ENCODE measurements at places on chromosomes 2 and 18. TPM values are rescaled to one million over a fixed set of nuclear protein-coding genes. Genes with fewer than 3 reads are reported as not detected.

POTEI gene
- total RNA-seq = not detected

SEMA4C gene
- total RNA-seq = 72.3 TPM

GRCh38 chr18:72180689-72181088, 363.5 kb downstream of the CBLN2 start:
- no peak overlapping the region for H3K4me3 ChIP-seq
- H3K4me1 ChIP-seq = no peaks in the 10 kb centered on the region
- no peaks in the 10 kb centered on the region for H3K27me3 ChIP-seq
- DNase-seq = no peak
- H3K36me3 ChIP-seq = no peaks in the 10 kb centered on the region
- H3K27ac ChIP-seq = no peak overlapping the region

DNA sequence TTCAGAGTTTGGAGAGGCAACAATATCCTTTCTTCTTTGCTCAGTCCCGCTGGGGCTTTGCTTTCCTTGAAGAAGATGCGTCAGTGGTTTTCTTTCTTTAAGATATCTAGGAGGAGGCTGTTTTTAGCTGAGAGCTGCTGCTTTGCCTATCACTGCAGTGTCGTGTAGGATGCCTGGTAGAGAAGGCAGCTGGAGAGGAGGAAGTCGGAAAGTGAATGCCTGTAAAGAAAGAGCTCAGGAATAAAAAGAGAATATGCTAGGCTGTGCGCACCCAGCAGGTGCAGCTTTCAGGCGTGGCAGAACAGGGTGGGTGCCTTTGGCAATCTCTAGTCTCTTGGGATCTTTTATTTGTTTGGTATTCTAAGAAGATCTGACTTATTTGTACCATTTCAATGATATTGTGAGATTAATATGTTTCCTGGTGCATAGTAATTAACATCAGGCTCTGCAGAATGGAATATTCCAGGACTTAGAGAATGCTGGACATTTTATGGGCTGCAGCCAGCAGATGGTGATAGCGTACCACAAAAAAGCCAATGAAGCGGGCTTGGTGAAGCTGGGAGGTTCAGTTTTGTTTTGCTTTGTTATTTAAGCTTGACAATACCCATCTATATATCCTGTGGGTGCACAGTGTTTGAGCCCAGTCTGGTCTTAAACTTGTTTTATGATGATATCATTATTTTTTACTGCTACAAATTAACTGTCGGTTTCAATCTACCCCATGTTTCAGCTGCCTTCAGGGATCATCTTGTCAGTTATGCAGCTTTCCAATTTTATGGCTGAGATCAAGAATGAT, 34.9 kb downstream of the CAVIN2 start:
- H3K4me3 ChIP-seq = no peak overlapping the region
- H3K4me1 ChIP-seq = no peaks in the 10 kb centered on the region
- H3K27ac ChIP-seq = no peak overlapping the region

GRCh38 chr2:34143149-34143548, 544.0 kb upstream of the FAM98A start:
- no peak overlapping the region for H3K27ac ChIP-seq
- no peak overlapping the region for H3K4me3 ChIP-seq
- no peaks in the 10 kb centered on the region for H3K27me3 ChIP-seq
- DNase-seq = no peak
- H3K36me3 ChIP-seq = no peaks in the 10 kb centered on the region

GRCh38 chr2:219916726-219917440, 289.5 kb downstream of the SLC4A3 start:
- H3K4me3 ChIP-seq = no peak overlapping the region
- DNase-seq = no peak
- no peaks in the 10 kb centered on the region for H3K36me3 ChIP-seq
- no peaks in the 10 kb centered on the region for H3K4me1 ChIP-seq
- H3K27ac ChIP-seq = no peak overlapping the region
- H3K27me3 ChIP-seq = no peaks in the 10 kb centered on the region

Data from T-cell (primary cell).